ENCODE measurements at places on chromosomes 13 and 19. TPM values are rescaled to one million over a fixed set of nuclear protein-coding genes. Genes with fewer than 3 reads are reported as not detected.

The IGFL2 gene
- not detected for total RNA-seq

The MYO16 gene
- total RNA-seq = 1.2 TPM

The MISP gene
- not detected for total RNA-seq

The CEACAM7 gene
- total RNA-seq = not detected

The IGFL1 gene
- total RNA-seq = not detected

The KLF2 gene
- 67.6 TPM for total RNA-seq

The SGCG gene
- 77.5 TPM for total RNA-seq

The MEDAG gene
- 5.4 TPM for total RNA-seq

DNA sequence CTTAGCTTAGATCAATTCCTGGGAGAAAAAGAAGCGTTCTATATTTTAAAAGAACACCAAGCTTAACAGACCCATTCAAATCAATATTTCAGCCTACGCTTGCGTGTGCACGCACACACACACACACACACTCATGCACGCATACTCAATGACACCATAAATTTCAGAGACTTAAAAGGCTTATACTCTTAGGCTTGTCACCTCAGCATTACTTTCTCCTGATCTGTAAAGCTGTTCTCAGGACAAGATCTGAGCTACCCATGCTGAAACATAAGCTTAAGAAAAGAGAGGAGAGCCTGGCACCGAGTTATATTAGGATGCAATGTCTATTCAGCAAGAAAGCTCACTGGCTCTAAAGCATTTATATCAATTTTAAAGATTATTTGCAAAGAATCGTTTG, 368.5 kb downstream of the FGF14 start:
- DNase-seq = no peak

GRCh38 chr13:110535526-110535925, 26.0 kb downstream of the RAB20 start:
- no peak for DNase-seq

DNA sequence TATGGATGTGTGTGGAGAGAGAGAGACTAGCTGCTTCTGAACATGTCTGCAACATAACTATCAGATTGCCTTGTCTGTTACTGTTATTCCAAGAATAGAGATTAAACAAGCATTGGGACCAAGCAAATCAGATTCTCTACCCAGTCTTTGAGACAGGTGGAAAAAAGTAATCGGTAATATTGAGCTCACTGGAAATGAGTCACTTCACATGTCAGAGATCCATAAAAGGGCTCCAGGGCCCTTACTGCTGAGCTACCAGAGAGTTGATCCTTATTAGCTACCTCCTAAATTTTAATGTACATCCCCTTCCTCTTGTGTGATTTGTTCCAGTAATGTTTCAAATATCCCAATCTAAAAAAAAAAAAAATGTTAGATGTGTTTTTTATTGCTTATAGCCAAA, 2118.0 kb downstream of the PCDH9 start:
- DNase-seq = no peak

- DNase-seq = no peak
Observed at GRCh38 chr13:20760872-20761271, 12.9 kb downstream of the EEF1AKMT1 start.

- no peak for DNase-seq
Observed at GRCh38 chr13:80972857-80973478, 632.0 kb upstream of the SPRY2 start.

GRCh38 chr19:45428384-45429231, 4.9 kb upstream of the ERCC1 start:
- peak; percentile 78 for DNase-seq

DNA sequence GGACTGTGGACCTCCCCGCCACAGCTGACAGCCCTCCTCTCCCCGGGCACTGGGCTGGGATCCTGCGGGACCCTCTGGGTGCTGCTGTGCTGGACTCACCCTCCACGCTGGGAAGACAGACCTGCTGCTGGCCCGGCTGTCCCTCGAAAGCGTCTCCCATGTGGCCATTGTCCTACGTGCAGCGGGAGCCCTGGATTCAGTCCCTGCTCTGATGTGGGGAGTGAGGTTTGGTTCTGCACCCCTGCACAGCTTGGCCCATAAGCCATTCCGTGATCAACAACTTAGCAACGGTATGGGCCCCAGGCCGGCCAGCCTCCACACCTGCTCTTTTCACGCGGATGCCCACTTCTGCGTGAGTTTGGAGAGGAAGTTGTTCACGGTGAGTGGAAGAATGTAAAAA, 195.2 kb downstream of the TEX29 start:
- DNase-seq = no peak

GRCh38 chr19:50861496-50862286, 7.0 kb downstream of the KLK3 start:
- no peak for DNase-seq

- DNase-seq = no peak
Observed at GRCh38 chr19:56821209-56821608, 19.3 kb downstream of the PEG3 start.

GRCh38 chr13:28623782-28624706, 34.9 kb upstream of the POMP start:
- no peak for DNase-seq

GRCh38 chr19:13190781-13191540, 40.8 kb downstream of the IER2 start:
- DNase-seq = no peak

DNA sequence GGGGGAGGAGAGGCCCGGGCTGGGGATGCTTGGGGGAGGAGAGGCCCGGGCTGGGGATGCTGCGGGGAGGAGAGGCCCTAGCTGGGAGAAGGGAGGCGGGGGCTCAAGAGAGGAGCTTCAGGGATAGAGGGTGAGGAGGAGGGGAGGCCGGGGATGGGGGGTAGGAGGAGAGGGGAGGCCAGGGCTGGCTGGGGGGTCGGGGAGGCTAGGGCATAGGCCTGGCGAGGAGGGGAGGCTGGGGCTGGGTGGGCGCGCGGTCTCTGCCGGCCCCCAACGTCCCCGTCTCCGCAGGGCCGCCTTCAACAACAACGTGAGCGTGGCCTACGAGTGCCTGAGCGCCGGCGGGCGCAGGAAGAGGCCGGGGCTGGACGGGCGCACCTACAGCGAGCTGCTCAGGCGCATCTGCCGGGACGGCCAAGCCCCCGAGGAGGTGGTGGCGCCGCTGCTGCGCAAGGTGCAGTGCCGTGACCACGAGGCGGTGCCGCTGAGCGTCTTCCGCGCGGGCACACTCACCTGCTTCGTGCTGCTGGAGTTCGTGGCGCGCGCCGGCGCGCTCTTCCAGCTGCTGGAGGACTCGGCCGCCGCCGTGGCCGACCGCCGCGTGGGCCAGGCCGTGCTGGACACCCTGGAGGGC, 11.4 kb downstream of the TPGS1 start:
- DNase-seq = no peak

- DNase-seq = no peak
Observed at GRCh38 chr13:34654203-34654602, 287.9 kb upstream of the NBEA start.

- DNase-seq = no peak
Observed at GRCh38 chr13:111449041-111449440, 128.6 kb downstream of the TEX29 start.

DNA sequence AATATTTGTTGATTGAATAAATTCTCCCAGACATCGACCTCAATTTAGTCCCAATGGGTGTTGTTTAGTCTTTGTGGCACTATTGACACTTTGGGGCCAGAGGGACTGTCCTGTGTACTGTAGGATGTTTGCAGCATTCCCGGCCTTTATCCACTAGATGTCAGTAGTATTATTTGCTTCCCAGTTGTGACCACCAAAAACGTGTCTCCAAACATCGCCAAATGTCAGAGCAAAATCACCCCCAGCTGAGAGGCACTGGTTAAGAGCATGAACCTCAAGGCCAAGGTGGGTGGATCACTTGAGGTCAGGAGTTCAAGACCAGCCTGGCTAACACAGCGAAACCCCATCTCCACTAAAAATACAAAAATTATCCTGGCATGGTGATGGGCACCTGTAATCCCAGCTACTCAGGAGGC, 15.4 kb downstream of the NLRP12 start:
- no peak for DNase-seq

GRCh38 chr19:7887408-7888144, 734 bp upstream of the LRRC8E start:
- no peak for DNase-seq

Data from Right ventricle myocardium superior (tissue), 1 donor.